ENCODE measurements at places on chromosomes 2 and 18.

DNA sequence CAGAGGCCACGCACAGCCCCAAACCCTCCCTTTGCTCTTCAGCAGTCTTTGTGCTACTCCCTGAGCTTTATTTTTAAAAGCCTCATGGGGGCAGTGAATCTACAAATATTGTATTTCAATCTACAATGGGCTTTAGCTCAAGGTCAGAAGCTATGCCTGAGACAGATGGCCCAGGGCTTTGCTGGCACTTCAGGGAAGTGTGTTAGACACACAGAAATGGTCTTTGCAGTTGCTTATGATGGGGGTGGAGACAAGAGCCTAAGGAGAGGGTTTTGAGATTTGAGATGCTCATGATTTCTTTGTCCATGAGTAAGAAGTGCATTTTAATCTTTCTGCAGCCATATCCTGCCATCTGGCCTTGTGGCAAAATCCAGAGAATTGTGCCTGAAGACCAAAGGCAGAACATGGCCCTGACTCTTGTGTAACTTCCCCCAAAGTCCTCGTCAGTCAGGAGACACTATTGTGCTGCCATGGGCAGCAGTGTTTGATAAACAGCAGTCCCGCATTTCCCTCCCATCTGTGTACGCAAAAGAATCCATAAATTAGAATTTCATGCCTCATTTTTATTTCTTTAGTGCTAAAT is 92.6 kb downstream of the VAPA start:
- no peak for DNase-seq

DNA sequence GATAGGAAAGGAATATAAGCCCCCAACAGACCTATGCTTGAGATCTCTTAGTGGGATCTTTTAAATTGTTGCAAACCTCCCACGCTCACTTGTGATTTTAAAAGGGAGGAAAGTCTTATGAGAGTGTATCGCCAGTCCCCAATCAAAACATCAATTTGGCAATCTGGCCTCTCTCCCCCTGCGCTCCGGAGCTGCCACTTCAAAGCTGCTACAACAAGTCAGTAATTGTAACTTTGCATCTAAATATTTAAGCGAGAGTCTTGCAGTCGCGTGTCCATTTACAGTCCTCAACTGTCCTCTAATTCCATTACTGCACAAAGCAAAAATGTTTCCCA is 8.4 kb downstream of the PAX3 start:
- DNase-seq, result no peak

- DNase-seq, result no peak
Observed at GRCh38 chr18:5421981-5422380, 121.8 kb downstream of the EPB41L3 start.

DNA sequence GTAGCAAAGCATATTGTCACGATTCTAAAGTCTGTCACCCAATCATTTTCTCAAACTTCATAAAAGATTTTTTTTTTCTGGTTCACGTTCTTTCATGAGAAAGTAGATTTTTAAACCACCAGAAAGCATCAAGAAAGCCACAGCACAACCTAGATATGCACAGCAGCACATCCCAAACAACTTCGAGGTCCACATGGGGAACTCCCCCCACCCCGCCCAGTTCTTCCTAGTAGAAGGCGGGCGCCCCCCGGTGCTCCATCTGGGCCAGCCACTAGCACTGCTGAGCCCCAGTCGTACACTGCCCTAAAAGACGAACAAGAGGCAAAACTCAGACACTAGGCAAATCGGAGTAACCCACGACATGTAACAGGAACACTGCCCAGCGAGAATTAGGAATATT is 15.5 kb downstream of the HDLBP start:
- DNase-seq, result no peak

- DNase-seq, result peak; percentile 46
Observed at GRCh38 chr18:58862851-58863538, 1.7 kb upstream of the ZNF532 start.

DNA sequence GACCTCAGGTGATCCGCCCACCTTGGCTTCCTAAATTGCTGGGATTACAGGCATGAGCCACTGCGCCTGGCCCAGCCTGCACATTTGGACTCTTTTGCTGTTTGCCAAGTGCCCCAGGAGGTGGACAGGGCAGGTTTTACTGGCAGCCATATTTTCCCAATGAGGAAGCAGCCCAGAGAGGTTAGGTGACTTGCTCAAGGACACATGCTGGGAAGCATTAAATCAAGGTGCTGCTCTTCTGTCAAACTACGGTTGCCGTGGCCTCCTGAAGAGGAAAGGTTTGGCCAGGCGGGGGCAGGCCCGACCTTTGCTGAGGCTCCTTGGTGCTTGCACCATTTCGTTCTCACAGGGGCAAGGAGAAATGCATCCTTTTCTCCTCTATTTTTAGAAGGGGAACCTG is 44.0 kb downstream of the DNMT3A start:
- DNase-seq, result no peak

DNA sequence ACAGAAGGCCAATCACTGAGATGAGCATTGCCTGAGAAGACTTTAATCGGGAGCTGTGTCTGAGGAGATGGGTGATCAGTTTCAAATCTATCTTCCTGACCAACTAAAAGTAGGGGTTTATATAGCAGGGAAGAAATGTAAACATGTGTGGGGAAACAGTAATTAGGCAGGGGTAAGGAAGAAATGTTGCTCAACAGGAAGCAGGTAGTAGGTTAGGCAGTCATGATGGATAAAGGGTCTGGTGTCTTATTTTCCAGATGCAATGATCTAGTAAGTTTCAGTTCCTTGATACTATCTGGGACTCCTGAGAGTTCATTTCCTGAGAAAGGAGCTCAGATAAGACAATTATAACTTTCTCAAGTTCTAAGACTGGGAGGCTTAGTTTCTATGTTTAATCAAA is 33.8 kb upstream of the DNAJC10 start:
- no peak for DNase-seq

GRCh38 chr2:59463426-59463825 is 1090.0 kb downstream of the BCL11A start:
- no peak for DNase-seq

DNA sequence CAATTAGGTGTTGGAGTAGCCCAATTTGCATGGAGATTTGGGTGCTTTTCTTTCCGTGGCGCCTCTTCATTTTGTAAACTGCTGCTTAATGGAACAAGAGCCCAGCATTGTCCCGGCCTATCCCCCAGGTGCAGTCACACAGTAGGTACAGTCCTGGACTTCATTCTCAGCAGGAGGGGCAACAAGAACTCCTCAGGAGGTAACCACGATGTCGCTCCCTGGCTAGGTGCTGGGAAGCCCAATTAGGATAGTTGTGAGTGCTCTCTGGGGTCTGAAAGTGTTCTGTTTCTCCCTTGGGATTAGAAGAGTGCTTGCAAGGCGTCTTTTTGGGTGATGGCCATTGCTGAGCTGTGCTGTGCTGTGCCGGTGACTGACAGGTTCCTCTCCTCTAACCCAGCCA is 53.8 kb downstream of the CABLES1 start:
- DNase-seq, result no peak

GRCh38 chr18:28412521-28412920 is 235.6 kb upstream of the CDH2 start:
- DNase-seq, result no peak

DNA sequence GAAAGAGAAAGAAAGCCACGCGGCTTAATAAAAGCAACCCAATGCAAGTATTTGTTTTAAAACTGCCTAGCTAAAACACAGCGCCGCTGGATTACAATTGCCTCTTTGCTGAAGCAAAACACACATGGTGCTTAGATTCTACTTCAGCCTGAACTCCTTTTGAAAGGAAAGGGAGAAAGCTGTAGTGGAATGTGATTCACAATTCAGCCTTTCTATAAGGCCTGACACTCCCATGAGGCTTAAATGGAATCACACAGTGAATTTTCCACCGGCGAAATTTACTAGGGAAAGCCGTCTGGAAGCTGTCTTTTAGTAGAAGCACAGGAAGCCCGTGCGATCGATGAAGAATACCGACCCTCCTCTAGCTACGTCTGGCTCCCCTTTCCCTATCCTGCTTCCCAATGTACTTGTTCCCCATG is 348.0 kb downstream of the DLGAP1 start:
- DNase-seq, result no peak

Measured in GM06990 (cell line).